Stimulated activated CD4-positive, alpha-beta T cell treated with anti-CD3 and anti-CD28 coated beads, TNF-alpha, amount 100 ng/mL, for 4 hours (primary cell): ENCODE measurements at places on chromosomes 2 and 18.

GRCh38 chr2:232641153-232641848 lies 7.9 kb downstream of the EFHD1 start:
- no peak for DNase-seq

- DNase-seq, result no peak
Observed at GRCh38 chr2:240620859-240621258, 4.4 kb upstream of the GPR35 start.

GRCh38 chr2:219736209-219736608 lies 108.8 kb downstream of the SLC4A3 start:
- DNase-seq, result no peak

DNA sequence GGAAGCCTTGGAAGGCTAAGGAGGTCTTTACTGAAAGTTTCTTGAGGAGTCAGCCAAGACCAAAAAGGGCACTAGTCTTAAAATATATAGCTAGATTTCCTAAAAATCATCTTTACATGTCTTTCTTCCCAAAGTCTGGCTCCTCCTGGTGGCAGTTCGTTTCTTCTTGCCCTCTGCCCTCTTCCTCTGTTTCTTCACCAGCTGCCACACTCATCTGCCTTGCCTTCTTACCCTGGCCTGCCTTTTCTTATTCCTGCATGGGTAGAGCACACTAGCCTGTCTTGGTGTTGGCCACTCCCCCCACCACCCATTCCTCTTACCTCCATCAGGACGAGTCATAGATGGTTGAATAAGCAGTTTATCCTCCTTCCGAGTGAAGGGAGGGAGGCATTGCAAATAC lies 129.8 kb downstream of the RAPGEF4 start:
- DNase-seq, result no peak

DNA sequence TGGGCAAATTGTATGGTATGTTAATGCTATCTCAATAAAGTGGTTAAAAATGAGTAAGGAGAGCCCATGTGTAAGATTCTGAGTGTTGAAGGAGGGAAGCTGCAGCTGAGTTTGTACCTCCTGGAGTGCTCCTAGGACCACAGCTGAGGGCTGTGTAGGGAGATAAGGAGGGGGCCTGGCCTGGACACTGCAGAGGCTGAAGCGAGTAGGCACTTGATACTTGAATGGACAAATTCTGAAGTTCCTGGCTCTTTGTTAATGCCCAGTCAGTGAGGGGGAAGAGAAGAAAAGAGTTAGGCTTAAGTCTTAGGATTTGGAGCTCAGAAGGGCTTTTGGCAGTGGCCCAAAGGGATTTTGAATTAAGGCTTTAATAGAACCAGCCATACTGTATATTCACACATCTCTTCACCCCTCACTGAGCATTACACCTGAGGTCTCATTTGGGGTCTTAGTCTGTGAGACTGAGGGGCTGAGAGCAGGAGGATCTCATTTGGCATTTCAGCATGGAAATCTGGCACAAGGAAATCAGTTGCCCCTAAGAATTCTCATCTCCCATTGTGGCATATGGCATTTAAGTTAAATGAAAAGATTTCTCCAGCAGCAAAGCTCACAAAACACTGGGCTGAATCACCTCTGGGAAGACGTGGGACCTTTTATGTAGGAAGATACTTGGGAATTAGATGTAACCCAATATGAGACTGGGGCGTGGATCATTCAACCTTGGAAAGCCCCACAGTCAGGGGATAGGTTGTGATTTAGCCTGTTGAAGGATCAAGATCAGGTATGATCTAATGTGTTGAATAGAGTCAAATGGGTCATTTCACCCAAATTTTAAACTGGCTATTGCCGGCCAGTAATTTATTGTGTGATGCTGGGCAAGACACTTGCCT lies 46.8 kb downstream of the LIPG start:
- DNase-seq, result no peak

DNA sequence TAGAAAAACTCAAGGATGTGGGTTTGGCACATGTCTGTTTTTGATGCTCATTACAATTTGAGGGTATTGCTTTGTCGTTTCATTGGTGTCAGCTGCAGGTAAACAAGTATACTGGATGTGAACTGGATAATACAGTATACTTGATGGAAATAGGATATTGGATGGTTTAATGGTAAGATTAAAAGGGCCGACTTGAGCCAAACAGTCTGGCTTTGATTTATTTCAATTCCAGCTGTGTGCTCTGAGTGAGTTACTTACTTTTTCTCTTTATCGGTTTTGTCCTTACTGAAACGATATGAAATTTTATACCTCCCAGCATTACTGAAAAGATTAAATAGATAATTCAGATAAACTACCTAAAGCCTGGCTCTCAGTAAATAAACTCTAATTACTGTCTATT lies 227.6 kb downstream of the ASXL3 start:
- no peak for DNase-seq

DNA sequence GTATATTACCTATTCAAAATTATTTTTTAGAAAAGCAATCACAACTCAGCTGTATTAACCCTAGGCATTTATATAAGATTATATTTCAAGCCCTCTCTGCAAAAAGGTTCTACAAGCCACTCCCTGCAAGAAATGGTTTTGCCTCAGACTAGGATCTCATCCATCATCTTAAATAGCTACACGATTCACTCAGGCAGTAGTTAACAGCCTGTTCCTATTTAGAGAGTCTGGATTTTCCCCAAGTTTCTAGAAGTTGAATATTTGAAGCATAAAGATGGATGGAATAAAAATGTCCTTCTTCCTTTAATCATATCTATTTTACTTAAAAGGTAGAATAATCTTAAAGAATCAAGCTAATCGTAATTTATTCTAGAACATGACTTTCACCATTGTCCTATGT lies 167.1 kb upstream of the STK17B start:
- no peak for DNase-seq

- no peak for DNase-seq
Observed at GRCh38 chr2:25198209-25198525, 29.8 kb upstream of the POMC start.

GRCh38 chr18:21911551-21911950 lies 171.0 kb downstream of the MIB1 start:
- no peak for DNase-seq

DNA sequence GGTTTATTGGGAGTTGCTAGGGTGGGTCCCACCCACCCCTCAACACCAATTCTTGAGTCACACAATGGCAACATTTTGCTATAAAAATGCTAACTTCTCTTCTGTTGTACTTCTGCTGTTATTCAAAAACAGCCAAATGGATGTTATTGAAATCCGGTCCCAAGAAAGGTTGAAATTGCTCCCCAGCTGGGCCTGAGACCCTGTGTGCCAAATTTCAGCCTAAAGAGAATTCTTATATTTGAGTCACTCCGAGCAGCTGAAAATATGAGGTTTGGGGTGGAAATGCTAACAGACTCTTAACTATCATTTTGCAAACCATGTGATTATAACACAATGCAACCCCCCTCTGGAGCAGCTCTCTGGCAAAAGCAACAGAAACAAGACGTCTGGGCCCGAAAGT lies 27.0 kb upstream of the ACVR1 start:
- DNase-seq, result no peak

DNA sequence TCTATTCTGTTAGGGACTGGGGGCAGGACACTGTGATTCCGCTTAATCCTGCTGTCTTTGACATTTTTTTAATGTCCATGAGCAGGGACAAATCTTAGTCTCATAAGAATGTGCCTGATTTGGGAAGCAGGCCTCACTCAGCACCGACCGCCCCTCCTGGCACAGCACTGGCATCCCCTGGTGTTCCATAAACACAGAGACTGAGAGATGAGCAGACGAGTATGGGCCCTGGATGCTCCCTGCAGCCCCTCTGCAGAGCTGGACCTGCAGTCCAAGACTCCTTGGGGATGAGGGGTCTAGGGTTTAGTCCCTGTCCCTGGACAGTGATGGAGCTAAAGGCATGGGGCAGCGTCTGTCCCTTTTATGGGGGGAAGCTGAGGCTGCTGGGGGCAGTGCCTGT lies 81.6 kb downstream of the NDUFA10 start:
- DNase-seq, result no peak

DNA sequence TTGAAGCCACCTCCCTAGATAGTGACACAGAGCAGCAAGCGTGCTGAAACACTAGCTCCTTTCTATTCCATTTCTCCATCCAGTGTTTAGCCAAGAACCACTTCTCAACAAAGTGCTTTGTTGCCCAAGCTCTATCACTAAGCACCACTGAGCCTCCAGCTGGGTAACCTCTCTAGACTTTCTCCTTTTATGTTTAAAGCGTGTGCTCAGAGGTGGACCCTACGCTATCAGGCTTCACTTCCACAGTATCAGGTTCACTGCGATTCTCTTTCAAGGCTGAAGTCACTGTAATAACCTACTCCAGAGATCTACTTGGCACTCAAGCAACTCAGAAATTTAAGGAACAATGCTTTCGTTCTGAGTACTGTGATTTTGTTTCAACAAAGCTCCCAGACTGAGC lies 197.9 kb downstream of the LNPK start:
- DNase-seq, result no peak

DNA sequence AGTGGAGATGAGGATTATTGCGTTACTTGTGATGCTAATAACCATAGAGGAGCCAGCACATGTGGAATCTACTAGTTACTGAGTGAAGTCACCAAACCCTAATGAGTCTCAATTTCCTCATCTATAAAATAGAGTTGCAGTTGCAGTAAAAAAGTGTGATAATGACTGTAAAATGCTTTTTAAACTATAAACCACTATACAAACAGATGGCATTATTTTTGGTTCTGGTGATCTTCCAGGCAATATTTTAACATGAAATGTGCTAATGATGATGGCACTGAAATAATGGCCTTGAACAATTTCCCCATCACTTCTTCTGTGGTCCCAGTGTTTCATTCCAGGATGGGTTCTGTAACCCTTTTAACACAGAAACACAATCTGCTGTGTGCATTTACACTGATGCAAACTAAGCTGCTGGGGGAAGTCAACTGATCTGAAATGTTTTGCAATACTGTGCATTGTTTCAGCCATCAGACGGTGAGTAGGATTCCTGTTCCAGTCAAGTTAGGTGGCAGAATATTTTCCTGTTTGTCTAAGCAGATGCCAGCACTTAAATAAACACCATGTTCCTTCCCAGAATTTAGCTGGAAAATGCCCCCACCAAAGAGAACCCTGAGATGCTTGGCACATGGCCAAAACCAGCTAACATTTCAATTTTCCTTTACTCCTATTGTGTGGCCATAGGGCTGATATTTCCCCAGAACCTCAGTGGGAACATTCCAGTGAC lies 52.6 kb downstream of the TACR1 start:
- DNase-seq, result no peak

- DNase-seq, result no peak
Observed at GRCh38 chr2:120854766-120855530, 119.3 kb downstream of the GLI2 start.

DNA sequence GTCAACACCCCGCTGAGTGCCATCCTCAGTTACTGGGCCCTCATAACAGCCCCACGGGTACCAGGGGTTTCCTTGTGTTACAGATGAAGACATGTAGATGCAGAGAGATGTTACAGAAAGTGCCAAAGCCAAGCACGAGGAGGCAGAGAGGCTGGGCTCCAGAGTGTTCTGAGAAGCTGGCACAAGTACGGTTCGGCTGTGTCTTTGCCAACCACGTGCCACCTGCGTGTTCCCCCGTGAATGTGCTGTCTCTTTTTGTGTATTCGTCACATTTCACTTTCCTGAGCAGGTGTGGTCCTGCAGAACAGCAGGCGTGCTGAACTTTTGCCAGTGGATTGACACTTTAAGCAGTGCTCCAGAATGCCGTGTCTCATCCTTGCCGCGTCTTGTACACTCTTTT lies 124.6 kb downstream of the NCK2 start:
- DNase-seq, result no peak

DNA sequence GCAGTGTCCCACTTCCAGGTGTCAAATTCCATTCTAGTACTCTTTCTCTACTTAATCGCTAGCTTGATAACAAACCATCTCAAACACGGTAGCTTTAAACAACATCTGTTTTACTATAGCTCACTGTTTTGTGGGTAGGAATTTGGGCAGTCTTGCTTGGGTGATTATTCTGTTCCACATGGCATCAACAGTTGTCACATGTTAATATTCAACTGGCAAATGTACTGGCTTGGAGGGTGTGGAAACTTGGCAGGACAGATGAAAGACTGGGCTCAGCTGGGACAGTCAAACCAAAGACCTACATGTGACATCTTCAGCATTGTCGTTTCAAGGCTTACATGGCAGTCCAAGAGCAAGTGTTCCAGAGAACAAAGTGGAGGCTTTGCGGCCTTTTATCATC lies 241.8 kb downstream of the PTH2R start:
- DNase-seq, result no peak

- no peak for DNase-seq
Observed at GRCh38 chr2:20549144-20549543, 101.8 kb downstream of the HS1BP3 start.

DNA sequence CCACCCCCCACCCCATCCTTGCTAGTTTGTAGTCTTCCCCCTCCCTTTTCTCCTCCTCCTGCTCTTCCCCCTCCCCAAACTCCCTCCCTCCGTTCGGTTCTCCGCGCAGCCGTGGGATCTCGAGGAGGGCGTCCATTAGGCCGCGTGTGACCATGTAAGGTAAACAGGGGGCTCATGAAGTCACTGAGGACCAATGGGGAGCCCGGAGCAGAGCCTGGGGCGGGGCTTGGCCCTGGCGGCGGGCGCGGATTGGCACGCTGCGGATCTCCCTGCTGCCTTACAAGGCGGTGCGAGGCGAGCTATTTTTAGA lies 246 bp upstream of the KLF7 start:
- DNase-seq, result peak; percentile 93

DNA sequence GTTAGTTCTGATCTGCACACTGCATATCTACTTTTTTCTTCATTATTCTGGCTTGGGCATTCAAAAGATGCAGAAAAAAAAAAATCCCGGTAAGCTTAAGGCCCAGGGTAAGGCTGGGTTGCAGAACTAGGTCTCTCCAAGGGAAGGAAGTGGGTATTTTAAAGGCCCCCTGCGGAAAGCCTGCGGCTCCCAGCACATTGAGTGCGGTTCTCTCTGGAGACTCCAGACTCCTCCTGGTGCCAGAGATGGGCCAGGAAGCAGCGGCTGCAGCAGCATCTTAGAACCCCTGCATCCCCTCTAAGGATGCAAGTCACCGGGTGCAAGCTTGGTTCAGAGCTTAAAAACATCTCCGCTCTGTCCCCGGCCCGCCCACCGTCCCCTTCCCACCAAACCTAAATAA lies 49.5 kb downstream of the TGIF1 start:
- no peak for DNase-seq

DNA sequence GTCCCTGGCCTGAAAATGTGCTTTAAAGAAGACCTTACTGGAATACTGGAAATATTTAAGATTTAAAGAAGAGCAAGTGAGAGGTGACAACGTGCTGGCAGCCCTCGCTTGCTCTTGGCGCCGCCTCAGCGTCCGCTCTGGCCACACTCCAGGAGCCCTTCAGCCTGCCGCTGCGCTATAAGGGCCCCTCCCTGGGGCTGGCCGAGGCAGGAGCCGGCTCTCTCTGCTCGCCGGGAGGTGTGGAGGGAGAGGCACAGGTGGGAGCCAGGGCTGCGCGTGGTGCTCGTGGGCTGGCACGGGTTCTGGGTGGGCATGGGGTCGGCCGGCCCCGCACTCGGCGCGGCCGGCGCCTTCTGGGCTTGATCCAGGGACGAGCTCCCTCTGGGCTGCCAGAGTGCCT lies 2.9 kb upstream of the COQ10B start:
- DNase-seq, result no peak

DNA sequence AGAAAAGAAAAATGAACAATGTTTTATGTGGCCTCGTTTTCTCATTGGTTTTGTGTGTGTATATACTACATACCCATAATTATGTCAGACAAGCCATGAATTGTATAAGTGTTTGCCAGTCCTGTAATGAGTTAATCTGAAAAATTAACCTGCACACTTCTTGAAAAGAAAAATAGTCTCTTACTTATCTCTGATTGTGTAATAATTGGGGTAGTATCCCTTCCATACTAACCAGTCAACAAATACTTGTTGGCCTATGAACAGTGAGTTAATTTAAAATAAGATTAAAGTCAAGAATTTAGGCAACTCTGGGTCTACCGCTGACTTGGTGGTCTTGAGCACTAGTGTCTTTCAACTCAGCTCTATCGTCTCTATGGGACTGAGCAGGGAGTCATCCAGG lies 48.8 kb downstream of the ACVR1 start:
- DNase-seq, result no peak
